ENCODE measurements at places on chromosomes 16 and 17.

- no peak for DNase-seq
Observed at GRCh38 chr17:66943484-66943883, 21.0 kb upstream of the CACNG4 start.

DNA sequence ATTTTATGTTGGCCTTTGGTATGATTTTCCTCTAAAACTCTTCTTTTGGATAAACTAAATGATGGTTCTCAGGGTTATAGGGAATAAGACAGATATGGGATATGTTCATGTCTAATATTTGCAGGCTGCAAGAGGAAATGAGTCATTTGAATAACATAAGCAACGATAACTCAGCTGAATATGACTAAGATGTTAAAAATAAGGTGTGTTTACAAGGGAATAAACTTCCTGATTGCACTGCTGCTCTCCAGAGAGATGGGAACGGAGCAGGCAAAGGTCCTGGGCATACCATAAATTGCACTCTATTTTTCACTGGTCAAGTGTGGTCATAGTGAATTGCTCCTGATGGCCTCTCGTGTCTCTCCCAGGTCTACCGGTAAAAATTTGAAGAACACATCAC is 666.2 kb downstream of the TOX3 start:
- DNase-seq = no peak

DNA sequence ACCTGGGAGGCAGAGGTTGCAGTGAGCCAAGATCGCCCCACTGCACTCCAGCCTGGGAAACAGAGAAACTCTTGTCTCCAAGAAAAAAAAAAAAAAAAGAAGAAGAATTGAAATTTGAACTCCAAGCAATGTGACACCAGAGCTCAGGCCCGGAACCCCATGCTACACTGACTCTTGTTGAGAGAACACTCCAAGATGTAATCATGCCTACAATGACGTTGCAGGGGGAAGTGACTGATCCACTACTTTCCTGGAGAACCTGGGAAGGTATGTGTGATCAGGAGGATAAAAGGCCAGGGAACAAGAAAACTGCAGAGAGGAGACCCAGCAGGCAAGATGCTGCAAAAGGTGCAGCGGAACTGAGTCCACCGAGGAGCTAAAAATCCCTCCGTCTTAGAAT is 57.9 kb downstream of the ADCY9 start:
- no peak for DNase-seq

DNA sequence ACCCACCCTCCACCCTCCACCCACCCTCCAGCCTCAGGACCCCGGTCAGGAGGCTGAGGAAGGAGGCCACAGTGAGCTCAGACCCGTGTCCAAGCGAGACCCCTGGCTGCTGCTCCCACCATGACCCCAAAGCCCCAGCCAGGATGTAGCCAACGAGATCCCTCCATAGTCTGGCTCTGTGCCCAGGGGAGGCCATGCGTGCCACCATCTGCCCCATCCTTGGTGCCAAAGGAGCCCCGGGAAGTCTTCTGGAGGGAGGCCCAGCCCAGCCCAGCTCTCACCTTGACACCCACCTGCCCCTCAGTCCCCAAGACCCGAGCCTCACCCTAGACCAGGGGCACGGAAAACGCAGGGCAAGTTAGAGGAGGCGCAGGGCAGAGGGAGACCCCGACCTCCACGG is 34.2 kb downstream of the PIEZO1 start:
- no peak for DNase-seq

DNA sequence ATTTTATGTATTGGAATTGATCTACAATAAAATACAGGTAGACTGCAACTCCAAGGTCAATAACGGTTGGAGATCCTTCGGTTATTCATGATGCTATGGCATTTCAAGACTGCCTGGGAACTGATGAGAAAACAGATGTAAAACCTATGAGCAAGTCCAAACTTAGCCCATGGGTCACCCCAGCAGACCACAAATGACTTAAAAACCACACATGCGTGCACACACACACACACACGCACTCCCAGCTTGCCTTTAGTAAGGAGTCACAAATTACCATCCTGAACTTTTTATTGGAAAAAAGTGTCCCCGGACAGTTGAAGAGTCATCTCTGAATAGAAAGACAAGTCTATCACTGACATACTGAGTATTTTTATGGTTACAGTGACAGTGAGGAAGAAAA is 26.7 kb downstream of the TRIM25 start:
- DNase-seq = no peak

- no peak for DNase-seq
Observed at GRCh38 chr17:40024901-40025300, 9.7 kb downstream of the CSF3 start.

DNA sequence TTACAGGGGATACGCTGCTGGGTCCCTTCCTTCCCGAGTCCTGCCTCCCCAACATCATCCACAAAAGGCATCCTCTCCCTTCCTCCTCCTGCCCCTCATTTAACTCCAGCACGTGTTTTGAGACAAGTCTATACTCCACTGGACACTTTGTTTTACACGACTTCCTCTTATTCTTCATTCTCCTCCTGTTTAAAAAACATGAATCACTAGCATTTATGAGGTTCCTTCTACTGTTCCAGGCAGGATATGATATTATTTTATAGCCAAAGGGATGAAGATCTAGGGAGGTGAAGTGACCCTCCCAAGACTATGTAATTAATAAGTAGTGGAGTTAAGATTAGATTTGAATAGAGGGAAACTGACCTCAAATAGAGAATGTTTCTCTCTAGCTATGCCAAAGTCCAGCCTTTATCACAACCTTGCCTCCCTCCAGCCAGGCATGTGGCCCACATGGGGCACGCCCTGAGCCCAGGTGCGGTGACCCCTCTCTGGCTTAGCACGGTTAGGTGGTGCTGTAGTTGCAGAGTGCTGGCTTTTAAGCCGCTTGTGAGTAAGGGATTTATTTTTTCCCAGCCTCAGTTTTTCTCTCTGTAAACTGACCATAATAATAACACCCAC is 1.3 kb upstream of the HSD17B2 start:
- no peak for DNase-seq

- no peak for DNase-seq
Observed at GRCh38 chr17:45294506-45294905, 22.3 kb downstream of the MAP3K14 start.

DNA sequence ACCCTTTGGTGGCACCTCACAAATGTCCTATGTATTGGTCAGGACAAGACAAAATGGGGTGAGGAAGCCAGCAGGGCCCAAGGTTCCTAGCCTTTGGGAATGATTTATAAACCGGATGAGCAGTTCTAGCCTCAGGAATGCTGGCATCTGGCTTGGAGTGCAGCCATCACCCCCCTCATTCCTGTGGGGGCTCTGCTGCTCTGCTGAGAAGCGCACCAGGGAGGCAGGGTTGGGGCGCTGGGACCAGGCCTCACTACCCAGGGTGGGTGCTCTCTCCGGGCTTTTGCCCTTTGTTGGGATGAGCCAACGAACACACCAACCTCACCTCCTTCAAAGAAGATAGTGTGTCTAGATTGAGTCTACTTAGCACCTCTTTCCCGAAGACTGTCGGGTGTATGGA is 39.2 kb downstream of the TMEM11 start:
- DNase-seq = no peak

GRCh38 chr16:15141586-15141985 is 47.5 kb upstream of the RRN3 start:
- no peak for DNase-seq

GRCh38 chr16:83296505-83296904 is 511.3 kb upstream of the HSBP1 start:
- DNase-seq = no peak

DNA sequence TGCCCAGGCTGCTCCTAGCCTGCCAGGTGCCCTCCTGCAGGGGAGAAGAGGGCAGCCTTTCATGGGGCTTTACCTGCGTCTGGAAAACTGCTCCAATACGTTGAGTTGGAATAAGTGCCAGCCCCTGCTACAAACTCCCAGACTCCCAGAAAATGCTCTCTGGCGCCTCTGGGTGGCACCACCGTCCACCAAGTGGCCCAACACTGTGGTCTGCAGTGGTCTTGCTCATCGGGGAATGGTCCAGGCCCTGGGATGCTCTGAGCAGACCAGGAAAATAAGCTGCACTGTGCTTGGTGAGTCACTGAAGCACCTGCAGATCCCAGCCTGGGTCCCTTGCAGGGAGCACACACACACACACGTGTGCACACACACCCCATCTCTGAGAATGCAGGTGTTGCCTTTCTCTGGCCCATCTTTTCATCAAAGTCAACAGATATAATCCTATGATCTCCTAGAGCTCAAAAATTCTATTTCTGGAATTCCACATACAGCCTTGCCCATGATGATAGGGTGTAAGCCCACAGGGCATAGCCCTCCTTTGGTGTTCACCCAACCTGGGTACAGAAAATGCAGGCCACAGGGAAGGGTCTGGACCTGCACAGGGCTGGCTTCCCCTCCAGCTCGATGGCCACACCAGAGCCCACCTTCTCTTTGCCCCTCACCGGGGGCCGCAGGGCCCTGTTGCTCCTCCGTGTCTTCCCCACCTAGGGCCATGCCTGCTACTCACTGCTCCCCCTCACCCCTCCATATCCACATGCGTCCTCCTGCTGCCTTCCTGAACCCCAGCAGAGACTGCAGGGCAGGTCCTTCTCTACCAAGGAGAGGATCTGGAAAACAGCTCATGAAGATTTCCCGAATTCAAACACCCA is 20.5 kb downstream of the CDIP1 start:
- DNase-seq = no peak

DNA sequence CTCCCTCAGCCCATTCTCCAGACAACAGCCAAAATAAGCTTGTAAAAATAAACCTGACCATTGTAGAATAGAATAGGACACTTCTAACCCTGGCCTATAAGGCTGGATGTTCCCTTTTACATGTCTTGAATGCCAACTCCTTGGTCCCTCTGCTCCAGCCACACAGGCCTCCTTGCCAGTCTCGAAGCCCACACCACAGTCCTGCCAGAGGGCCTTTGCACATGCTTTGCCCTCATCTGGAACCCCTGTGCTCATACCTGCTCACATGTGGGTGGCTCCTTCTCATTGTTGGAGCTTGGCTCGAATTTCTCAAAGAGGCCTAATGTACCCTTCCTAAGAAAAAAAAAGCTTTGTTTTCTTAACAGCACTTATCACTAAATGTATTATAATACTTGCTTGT is 5.4 kb upstream of the SLC12A3 start:
- DNase-seq = no peak

GRCh38 chr17:14133104-14133503 is 63.8 kb downstream of the COX10 start:
- DNase-seq = no peak

DNA sequence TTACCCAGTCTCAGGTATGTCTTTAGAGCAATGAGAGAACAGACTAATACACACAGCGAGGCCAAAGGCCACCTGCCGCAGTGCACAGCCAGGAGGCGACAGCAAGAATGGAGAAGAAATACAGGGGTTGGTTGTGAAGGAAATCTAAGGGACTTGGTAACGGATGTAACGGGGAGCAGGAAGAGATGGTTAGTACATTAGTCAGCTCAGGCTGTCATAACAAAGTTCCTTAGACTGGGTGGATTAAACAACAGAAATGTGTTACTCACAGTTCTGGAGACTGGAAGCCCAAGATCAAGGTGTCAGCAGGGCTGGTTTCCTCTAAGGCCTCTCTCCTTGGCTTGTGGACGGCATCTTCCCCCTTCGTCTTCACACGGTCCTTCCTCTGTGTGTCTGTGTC is 47.1 kb downstream of the TVP23C start:
- no peak for DNase-seq

GRCh38 chr17:72334205-72334604 is 213.4 kb downstream of the SOX9 start:
- DNase-seq = no peak

- DNase-seq = no peak
Observed at GRCh38 chr17:82864713-82865248, 25.0 kb upstream of the ZNF750 start.

GRCh38 chr17:58352596-58353388 is 791 bp upstream of the SUPT4H1 start:
- no peak for DNase-seq

DNA sequence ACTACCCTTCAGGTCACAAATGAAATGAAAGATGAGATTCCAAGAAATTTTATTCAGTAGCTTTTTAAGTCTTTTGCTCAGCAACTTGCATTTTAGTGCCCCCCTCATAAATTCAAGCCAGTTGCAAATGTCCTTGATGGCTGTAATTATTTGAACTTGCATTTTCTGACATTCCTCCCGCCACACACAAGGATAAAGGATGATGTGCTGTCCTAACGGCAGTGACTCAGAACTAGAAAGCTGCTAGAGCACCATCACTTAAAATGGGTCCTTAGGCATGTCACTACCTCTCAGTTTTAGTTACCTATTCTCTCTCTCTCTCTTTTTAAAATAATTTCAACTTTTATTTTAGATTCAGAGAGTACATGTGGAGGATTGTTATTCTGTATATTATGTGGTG is 306.7 kb downstream of the CNTNAP4 start:
- DNase-seq = no peak

- DNase-seq = no peak
Observed at GRCh38 chr16:87484487-87485331, 8.1 kb downstream of the ZCCHC14 start.

- no peak for DNase-seq
Observed at GRCh38 chr16:2142942-2143877, 5.2 kb upstream of the RAB26 start.

GRCh38 chr16:66549284-66550131 is at the start of gene TK2:
Gene TK2 (minus strand): TSS chr16:66550122. CDS start chr16:66550061, 61 bp downstream.
- DNase-seq = no peak

DNA sequence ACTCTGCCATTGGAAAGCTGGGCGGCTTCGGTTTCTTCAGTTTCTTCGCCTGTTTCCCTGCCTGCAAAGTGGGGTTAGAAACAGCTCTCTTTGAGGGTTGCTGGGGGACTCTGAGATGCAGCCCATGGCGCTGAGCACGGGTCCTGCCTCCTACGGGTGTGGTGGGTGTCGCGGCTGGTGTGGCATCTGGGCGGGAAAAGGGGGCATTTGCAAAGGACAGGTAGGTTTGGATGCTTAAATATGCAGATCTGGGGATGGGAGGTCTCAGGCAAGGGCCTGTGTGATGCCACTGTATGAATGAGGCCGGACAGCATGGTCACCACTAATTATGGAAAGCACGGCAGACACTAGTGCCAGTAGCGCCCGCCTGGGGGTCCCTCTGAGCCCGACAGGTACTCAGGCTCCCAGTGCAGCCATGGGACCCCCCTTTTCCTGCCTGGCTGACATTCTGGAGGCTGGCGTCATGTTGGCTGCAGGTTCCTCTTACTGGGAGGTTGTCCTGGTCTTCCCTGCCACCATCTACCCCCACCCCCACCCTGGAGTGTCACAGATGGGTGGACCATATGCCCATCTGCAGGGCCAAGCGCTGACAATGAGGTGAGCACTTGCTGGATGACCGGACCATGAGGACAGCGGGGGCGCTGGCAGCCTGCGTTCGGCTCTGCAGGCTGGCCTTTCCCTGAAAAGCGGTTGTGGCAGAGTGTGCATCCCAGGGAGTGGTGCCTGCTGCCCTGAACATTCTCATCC is 237.7 kb downstream of the SEC14L1 start:
- DNase-seq = no peak

DNA sequence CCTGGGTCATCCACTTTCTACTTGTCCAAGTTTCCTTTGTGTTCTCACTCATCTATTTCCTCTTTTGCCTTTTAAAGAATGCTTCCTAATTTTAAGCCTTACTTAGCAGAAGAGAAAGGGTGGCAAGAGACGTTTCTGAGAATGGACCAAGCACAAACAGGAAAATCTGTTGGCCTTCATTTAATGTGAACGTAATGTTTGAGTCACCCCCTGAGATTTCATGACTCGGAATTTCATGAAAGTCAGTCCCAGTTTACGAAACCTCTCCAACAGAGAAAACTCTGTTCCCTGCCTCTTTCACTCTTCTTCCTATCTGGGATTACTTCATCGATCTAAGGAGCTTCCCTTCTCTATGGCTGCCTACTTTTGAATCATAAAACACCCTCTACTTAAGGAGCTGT is at the start of gene CD300E:
TSS of gene CD300E (minus strand) at position 46 of the 401 bp plus-strand sequence. CDS start 117 bp downstream, outside the sequence.
- no peak for DNase-seq
